ENCODE measurements at places on chromosomes 5 and 9.

GRCh38 chr9:113622600-113623400 is 159.3 kb downstream of the RGS3 start:
- no peaks in the 10 kb centered on the region for H3K36me3 ChIP-seq
- no peak overlapping the region for H3K4me3 ChIP-seq
- H3K27me3 ChIP-seq = no peaks in the 10 kb centered on the region
- no peak overlapping the region for H3K27ac ChIP-seq

DNA sequence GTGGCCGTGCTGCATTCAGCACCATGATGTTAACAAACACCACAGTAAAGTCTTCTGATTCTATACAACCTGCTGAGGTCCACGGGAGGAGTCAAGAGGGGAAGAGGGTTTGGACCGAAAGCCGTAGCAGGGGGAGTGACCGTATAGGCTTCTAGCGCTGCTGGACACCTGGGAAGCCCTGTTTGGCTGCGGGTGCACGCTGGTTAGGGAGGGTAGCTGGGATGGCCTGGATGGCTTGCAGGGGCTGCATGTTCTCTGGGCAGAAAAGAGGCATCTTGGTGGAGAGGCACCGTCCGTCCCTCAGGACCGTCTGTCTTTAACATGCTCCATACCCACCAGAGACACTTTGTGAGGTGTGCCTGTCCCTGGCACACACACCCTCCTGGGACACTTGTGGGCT is 251.0 kb upstream of the IRX1 start:
- H3K4me3 ChIP-seq = no peak overlapping the region
- no peak overlapping the region for H3K27ac ChIP-seq
- no peaks in the 10 kb centered on the region for H3K27me3 ChIP-seq
- no peaks in the 10 kb centered on the region for H3K4me1 ChIP-seq
- H3K36me3 ChIP-seq = no peaks in the 10 kb centered on the region

- H3K4me1 ChIP-seq = peaks cover 14% of the 10 kb centered on the region
- H3K36me3 ChIP-seq = no peaks in the 10 kb centered on the region
- peak overlapping the region; percentile 13 for H3K4me3 ChIP-seq
- H3K27me3 ChIP-seq = peaks cover 30% of the 10 kb centered on the region
These were observed 125.6 kb downstream of the TMEM161B start for GRCh38 chr5:88142886-88143692.

DNA sequence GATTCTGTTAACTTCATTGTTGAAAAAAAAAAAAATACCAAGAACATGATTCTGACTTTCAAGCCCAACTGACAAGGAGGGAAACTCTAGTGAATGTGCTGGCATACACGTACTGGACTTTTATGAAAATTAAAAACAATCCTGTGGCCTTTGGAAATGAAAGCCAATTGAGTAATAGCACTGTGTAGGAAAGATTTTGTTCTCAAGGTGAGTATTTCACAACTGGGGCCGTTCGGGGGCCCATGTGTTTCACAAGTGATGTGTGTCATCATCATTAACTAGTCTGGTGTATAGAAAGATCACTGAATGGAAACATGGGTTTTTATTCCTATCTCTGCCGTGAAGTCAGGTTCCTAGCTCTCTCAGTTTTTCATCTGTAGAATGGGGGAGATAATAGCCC is 605.0 kb upstream of the CLINT1 start:
- H3K27ac ChIP-seq = no peak overlapping the region
- DNase-seq = no peak
- H3K36me3 ChIP-seq = no peaks in the 10 kb centered on the region
- no peak overlapping the region for H3K4me3 ChIP-seq
- H3K27me3 ChIP-seq = no peaks in the 10 kb centered on the region
